NAMALWA (cell line): ENCODE measurements at places on chromosomes 11 and 22.
A peak's percentile ranks its signal among the peaks of the same experiment; 100 is the strongest.

DNA sequence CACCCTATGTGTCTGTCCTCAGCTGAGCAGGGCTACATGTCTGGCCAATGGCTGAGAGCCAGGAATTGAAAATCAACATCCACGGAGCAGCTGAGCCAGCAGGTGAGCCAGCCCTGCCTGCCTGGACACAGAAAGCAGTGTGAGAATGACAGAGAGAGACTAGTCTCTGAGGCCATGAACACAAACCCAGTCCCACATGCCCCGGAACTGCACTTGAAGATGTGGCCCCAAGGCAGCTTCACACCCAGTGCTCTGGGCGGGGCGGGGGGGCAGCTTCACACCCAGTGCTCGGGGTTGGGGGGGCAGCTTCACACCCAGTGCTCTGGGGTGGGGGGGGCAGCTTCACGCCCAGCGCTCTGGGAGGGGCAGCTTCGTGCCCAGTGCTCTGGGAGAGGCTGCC, 37.6 kb downstream of the TRMU start:
- no peak for DNase-seq

DNA sequence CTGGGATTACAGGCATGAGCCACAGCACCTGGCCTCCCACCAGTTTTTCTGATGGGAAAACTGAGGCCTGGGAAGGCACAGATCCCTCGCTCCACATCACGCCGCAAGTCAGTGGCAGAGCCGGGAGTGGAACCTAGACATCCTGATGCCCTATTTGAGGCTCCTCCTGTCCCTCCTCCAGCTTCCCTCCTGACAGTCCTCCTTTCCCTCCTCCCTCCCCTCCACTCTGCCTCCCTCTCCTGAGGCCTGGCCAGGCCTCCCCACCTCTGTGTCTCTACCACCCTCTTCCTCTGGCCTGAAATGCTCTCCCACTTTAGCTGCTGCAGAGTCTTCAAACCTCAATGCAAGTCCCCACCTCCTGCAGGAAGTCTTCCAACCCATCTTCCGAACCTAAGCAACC, 13.3 kb upstream of the TP53I11 start:
- DNase-seq, result no peak

GRCh38 chr11:19978668-19979518, 181.4 kb downstream of the DBX1 start:
- no peak for DNase-seq

DNA sequence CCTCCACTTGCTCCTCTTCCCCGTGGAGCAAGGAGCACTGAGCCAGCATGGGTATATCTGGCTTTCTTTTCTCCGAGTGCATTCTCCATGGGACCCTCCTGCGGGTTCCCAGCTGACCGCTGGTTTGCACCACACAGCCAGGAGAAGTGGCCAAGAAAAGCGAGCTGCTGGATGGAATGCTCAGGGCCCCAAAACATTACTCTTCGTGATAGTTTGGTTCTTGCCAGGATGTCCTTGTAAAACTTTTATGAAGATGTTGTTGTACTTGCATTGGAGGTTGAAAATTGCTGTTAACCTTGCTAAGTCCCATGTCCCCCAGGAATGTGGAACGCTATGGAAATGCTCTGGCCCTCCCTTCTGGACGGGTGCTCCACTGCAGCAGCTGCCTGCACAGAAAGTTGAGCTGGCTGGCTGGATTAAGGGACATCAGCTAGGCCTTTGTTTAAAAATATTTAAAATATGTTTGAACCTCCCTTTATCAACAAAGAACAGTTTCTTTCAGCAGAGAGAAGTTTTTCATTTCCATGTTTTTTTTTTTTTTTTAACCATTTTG, 68.7 kb downstream of the ZNRF3 start:
- DNase-seq, result no peak

- DNase-seq, result no peak
Observed at GRCh38 chr11:1751999-1752906, 1.9 kb upstream of the IFITM10 start.

- DNase-seq, result no peak
Observed at GRCh38 chr11:93481696-93482095, 61.5 kb downstream of the SMCO4 start.

DNA sequence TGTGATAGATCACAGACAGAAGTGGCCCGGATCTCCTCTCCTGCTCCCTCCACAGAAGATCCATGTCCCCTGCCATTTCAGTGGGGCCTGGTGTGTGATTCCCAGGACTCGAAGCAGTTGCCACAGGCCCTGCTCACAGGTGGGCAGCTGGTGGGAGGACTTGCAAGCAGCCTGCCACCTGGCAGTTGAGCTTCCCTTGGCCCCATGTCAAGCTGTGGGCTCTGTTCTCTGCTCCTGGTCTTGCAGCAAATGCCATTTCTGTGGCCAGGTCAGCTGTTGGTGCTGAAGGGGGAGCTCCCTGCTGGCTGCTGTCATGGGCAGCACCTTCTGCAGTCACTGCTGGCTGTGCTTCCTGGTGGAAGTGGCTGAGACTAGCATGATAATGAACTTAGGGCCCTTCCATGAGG, 59.1 kb upstream of the SLC22A12 start:
- DNase-seq, result no peak

DNA sequence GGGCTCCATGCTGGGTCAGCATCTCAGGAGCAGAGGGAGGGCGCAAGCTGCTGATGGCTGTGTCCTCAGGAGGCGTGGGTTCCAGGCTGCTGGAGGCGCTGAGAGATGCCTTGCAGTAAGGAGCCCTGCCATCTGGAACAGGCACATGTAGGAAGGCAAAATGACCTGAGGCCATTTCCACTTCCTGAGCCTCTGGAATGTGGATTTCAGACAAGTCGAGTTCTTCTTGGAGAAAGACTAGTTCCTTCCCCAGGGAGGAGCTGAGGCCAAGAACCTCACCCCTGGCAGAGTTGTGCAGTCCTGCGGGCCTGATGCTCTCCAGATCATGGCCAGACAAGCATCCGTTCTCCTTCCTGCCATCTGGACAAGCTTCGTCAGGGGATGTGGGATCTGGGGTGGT, 19.3 kb downstream of the HPS4 start:
- DNase-seq, result no peak

GRCh38 chr11:120675171-120675570, 163.6 kb downstream of the GRIK4 start:
- no peak for DNase-seq

- no peak for DNase-seq
Observed at GRCh38 chr11:128501632-128502549, 85.5 kb downstream of the ETS1 start.

- DNase-seq, result peak; percentile 63
Observed at GRCh38 chr11:46295312-46296058, 18.0 kb downstream of the CREB3L1 start.

- no peak for DNase-seq
Observed at GRCh38 chr11:61874377-61874809, 17.0 kb downstream of the FADS3 start.

- no peak for DNase-seq
Observed at GRCh38 chr11:130458410-130458729, 9.9 kb downstream of the ADAMTS15 start.

DNA sequence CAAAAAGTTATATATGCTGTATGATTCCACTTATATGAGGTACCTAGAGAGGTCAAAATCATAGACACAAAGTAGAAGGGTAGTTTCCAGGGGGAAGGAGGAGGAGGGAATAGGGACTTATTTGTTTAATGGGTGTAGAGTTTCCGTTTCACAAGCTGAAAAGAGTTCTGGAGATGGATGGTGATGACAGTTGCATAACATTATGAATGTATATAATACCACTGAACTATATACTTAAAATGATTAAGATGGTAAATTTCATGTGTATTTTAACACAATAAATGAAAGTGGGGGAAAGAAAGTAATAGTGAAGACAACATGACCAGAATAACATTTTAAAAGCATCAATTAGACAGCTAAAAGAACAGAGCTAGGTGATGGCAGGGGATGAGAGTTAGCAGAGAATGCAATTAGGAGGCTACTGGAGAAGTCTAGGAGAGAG, 51.2 kb downstream of the MRTFA start:
- DNase-seq, result no peak

- DNase-seq, result no peak
Observed at GRCh38 chr11:67395555-67396258, 3.9 kb downstream of the RAD9A start.

DNA sequence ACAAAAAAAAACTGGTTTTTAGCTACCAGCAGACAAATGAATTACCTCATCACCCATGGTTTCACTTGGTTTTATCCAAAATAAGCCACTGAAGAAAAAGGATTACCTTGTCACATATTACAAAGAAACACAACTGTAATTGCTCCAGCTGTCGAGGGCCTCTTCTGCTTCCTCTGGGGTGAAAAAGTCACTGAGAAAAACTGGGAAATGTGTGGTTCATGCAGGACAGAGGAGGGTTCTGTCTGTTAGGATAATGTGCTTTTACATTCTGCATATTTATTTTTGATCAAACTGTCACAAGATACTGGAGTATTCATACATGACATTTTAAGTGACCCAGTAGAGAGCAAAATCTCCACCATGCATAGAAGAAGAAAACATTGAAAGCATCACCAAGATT, 211.7 kb downstream of the NAV2 start:
- DNase-seq, result no peak

DNA sequence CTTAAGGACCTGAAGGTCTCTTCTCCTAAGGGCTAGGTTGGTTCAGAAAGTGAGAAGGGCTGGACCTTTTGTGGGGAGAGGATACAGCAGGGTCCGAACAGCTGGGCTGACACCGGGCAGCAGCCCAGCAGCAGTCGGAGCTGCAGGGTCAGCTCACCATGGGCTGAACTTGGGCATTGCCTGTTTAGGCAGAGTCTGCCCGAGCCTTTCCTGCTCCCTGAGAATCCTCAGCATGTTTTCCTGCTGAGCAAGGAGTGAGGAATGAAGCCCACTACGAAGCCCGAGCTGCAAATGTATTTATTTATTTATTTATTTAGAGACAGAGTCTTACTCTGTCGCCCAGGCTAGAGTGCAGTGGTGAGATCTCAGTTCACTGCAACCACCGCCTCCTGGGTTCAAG, 83.9 kb downstream of the PTPRJ start:
- DNase-seq, result no peak

- no peak for DNase-seq
Observed at GRCh38 chr22:37343348-37343747, 61.0 kb downstream of the CYTH4 start.

DNA sequence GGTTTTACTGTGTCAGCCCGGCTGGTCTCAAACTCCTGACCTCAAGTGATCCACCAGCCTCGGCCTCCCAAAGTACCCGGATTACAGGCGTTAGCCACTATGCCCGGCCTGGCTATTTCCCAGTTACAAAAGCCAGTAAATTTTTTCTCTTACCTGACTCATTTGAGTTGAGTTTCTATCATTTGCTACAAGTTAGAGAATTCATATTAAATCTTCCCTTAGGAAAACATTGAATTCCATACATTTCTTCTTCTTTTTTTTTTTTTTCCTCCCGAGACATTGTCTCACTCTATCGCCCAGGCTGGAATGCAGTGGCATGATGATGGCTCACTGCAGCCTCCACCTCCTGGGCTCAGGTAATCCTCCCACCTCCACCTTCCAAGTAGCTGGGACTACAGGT, 26.0 kb downstream of the CHEK2 start:
- no peak for DNase-seq

- no peak for DNase-seq
Observed at GRCh38 chr11:133122256-133122655, 410.0 kb downstream of the OPCML start.

GRCh38 chr11:68030318-68031143, at the start of gene NDUFS8:
TSS of gene NDUFS8 (plus strand) at chr11:68030681. CDS start at chr11:68032152, 1,471 bp downstream.
- peak; percentile 100 for DNase-seq

DNA sequence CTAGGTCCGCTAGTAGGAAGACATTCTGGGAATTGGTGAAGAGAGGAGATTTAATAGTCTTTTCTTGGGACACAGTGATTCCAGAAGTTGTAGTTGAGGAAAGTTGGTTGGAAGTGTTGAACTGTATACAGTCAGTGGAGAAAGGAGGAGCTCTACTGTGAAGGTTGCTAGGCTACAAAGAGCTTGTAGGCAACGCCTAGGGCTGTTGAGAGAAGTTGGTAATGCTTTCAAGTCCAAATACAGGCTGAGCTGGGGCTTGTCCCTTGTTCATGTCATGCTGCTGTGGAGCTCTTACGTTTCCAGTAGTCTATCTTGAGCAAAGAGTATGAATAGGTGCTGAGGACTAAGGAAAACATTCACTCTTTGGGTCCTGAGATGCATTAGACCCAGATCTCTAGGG, 1.1 kb downstream of the TBCEL start:
- peak; percentile 41 for DNase-seq

GRCh38 chr11:82980292-82980691, 78.8 kb downstream of the DDIAS start:
- DNase-seq, result no peak

GRCh38 chr11:64058494-64058893, 22.8 kb downstream of the FLRT1 start:
- no peak for DNase-seq

DNA sequence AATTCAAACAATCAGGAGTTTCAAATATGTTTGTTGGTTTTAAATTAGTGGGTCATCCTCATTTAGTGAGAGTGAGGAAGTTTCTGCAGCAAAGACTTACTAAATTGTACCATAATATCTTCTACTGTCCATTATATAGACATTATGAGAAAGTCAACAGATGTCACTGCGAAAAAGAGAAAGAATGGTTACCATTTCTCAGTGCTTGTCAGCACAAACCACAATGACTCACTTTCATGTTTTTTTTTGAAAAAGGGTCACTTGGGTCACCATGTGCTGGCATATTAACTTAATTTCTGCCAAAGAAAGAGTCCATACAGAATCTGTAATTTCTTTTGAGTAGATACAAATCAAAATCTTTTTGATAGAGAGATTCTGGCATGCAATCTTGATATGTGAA, 924.6 kb upstream of the FAT3 start:
- DNase-seq, result no peak

GRCh38 chr22:29609139-29609538, 5.7 kb downstream of the NF2 start:
- no peak for DNase-seq

DNA sequence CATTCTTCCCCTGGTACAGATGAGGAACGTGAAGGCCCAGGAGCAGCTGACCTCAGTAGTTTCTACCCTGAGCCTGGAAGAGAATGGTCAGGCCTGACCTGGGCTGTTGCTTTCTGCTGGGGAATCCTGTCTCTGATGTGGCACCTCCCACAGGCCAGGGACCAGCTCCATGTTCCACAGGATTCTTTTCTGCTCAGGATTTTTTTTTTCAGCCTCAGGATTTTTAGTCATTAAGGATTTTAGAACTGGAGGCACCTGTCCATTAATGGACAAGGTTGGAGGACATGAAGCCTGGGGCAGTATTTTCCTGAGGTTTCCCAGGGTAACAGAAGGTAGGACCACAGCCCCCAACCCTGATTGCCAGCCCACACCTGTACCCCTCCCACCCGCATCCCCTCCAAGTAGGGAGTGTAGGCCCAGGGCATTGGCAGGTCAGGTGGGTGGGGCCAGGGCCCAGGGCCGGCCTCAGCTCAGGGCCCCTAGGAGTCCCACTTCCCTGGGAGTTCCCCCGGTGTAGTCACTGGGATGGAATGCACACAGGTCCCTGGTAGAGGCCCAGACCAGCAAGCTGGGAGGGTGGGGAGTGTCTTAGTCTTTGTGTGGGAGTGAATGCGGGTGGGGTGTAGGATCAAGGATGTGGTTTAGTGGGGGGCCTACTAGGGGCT, 16.1 kb downstream of the BIK start:
- no peak for DNase-seq

GRCh38 chr22:19121631-19122142, 525 bp downstream of the DGCR2 start:
- peak; percentile 50 for DNase-seq
